ENCODE measurements at places on chromosomes 1 and 21. TPM values are rescaled to one million over a fixed set of nuclear protein-coding genes. Genes with fewer than 3 reads are reported as not detected.

The KIAA0040 gene
- 2.1 TPM for total RNA-seq

The ST6GALNAC3 gene
- total RNA-seq, result 29.9 TPM

GRCh38 chr1:224411766-224412165 lies 22.8 kb downstream of the WDR26 start:
- no peaks in the 10 kb centered on the region for H3K27me3 ChIP-seq
- no peak overlapping the region for H3K4me3 ChIP-seq
- no peaks in the 10 kb centered on the region for H3K4me1 ChIP-seq
- no peak for DNase-seq
- H3K27ac ChIP-seq, result no peak overlapping the region

DNA sequence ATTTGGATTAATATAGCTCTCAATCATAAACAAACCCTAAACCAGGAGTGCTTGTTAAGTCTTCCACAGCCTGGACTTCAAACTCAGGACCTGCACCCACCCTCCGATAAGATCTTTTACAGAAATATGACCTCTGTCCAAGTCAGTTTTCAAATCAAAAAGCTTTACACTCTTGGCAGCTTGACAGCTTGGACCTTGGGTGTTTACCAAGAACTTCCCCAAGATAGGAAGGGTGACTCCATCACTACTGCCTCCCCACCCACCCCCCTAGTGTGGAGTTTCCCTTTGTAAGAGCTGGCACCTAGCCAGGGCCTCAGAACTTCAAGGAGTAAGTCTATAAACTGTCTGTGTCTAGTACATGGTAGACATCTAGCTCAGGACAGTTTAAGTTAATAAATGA lies 9.6 kb downstream of the BCAR3 start:
- DNase-seq, result no peak
- H3K27ac ChIP-seq, result no peak overlapping the region
- peaks cover 22% of the 10 kb centered on the region for H3K4me1 ChIP-seq
- H3K27me3 ChIP-seq, result no peaks in the 10 kb centered on the region
- no peaks in the 10 kb centered on the region for H3K36me3 ChIP-seq
- H3K4me3 ChIP-seq, result no peak overlapping the region

- no peaks in the 10 kb centered on the region for H3K27me3 ChIP-seq
- no peaks in the 10 kb centered on the region for H3K4me1 ChIP-seq
- no peak overlapping the region for H3K4me3 ChIP-seq
- H3K27ac ChIP-seq, result no peak overlapping the region
These were observed 11.3 kb downstream of the SF3A3 start for GRCh38 chr1:37978541-37978940.

Measured in spinal cord (tissue), 10 donors.